Amniotic stem cell (primary cell): ENCODE measurements at places on chromosomes 4 and X.
A peak's percentile ranks its signal among the peaks of the same experiment; 100 is the strongest.

DNA sequence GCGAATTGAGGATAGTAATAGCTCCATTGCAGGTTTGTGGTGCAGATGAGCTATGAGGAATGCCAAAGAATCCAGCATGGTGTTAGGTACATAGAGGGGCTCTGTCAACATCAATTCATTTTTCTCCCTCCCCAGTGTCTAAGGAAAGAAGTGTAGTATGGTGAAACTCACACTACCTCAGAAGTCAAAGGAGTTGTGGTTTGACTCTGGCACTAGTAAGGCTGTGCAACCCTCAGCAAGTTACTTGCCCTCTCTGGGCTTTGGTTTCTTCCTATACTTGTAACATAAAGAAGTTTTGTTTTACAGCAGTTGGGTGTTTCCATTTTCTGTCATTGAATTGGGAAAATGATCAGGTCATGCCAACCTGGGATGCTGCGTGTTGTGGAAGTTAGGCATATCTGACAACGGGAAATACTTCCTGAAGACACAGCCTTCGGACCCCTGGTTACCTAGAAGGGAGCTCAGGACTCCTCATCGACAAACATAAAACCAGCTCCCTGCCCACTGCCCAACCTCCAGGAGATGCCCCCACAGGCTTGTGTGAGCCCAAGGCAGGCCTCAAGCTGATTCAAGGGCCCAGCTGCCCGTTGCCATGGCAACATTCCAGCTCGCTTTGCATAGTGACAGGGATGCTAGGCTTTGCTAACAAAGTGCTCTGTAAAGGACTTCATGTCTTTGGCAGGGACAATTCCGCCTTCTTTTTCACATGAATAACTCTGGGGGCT is 71.4 kb downstream of the RTL5 start:
- DNase-seq: no peak

DNA sequence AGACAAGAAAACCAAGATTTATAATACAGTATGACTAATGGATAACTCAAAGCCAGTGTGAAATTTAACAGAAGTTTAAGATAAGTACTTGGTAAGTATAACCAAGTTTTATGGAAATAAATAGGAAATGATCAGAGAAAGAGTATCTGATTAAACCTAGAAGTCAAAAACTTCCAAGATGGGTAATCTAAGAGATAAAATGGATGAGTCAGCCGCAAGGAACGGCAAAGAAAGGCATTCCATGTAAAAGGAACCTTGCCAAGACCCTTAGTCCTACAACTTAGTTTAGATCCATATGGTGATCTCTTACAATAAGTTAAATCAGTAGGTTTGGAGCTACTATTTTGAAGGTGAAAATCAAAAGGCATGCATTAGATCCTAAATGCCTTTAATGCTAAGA is 34.8 kb downstream of the LIN54 start:
- peak; percentile 0 for DNase-seq

GRCh38 chr4:145260091-145260490 is 79.7 kb upstream of the OTUD4 start:
- no peak for DNase-seq

- DNase-seq: no peak
Measured at GRCh38 chr4:94359838-94360237, 17.2 kb upstream of the HPGDS start.
